Type B pancreatic cell (in vitro differentiated cells): ENCODE measurements at places on chromosomes 5 and 9. TPM values are rescaled to one million over a fixed set of nuclear protein-coding genes. Genes with fewer than 3 reads are reported as not detected.

Gene FAM78A
- total RNA-seq: 0.79 and 1.9 TPM in 2 replicates

Gene IARS1
- 125 and 143 TPM in 2 replicates for total RNA-seq

Gene TNFSF15
- total RNA-seq: 3.3 and 7.3 TPM in 2 replicates

Gene IRX2
- total RNA-seq: 31.4 and 42.2 TPM in 2 replicates

Gene SAXO1
- total RNA-seq: 0.48 TPM in 1 of 2 replicates, not detected in the other

DNA sequence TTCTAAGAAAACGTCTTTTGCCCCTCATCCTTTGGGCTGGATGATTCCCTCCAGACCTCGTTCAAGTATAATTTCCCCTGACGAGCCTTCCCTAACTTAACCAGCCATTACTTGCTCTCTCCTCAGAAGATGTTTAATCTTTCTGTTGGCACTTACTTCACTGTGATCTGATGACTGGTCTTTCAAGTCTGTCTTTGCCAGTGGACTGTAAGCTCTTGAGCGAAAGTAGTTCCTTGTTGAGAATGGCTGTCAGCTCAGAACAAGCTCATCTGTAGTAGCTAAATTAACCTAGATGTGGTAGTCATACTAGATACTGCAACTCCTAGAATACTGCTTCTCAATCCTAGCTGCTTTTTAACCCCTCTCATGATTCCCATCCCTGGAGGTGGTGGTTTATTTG is 125.0 kb downstream of the AOPEP start:
- DNase-seq: no peak
- H3K4me3 ChIP-seq: no peak overlapping the region
- H3K4me1 ChIP-seq: peaks cover 19% of the 10 kb centered on the region
- H3K36me3 ChIP-seq: peaks cover 8% of the 10 kb centered on the region
- H3K27ac ChIP-seq: peak overlapping the region; percentile 59
- no peaks in the 10 kb centered on the region for H3K27me3 ChIP-seq

- H3K27ac ChIP-seq: no peak overlapping the region
- no peaks in the 10 kb centered on the region for H3K4me1 ChIP-seq
- no peak for DNase-seq
- no peak overlapping the region for H3K4me3 ChIP-seq
- H3K36me3 ChIP-seq: peaks cover 26% of the 10 kb centered on the region
Observed at GRCh38 chr9:94068257-94068656, 16.0 kb upstream of the PTPDC1 start.

- H3K4me1 ChIP-seq: no peaks in the 10 kb centered on the region
- H3K36me3 ChIP-seq: no peaks in the 10 kb centered on the region
- H3K27me3 ChIP-seq: no peaks in the 10 kb centered on the region
- no peak overlapping the region for H3K27ac ChIP-seq
- no peak for DNase-seq
- H3K4me3 ChIP-seq: no peak overlapping the region
Observed at GRCh38 chr5:23649594-23649993, 142.2 kb downstream of the PRDM9 start.

DNA sequence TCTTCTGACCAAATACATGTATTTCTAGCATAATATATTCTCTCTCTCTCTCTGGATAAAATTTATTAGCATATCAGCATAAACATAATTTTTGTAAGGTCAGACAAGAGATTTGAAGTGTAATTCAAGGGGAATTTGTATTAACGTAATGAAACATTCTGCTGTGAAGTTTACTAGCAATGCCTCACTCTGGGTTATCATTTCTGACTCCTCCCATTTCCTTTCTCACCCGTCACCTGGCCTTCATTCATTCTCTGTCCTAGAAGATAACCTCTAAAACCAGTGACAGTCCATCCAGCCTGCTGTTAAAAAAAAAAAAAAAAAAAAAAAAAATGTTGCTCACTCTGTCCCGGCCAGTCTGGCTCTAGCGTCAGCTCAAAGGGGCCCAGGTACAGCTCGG is 27.1 kb downstream of the GRAMD2B start:
- no peaks in the 10 kb centered on the region for H3K27me3 ChIP-seq
- peaks cover 19% of the 10 kb centered on the region for H3K4me1 ChIP-seq
- no peak for DNase-seq
- H3K27ac ChIP-seq: peak overlapping the region; percentile 68
- H3K36me3 ChIP-seq: peaks cover 25% of the 10 kb centered on the region

DNA sequence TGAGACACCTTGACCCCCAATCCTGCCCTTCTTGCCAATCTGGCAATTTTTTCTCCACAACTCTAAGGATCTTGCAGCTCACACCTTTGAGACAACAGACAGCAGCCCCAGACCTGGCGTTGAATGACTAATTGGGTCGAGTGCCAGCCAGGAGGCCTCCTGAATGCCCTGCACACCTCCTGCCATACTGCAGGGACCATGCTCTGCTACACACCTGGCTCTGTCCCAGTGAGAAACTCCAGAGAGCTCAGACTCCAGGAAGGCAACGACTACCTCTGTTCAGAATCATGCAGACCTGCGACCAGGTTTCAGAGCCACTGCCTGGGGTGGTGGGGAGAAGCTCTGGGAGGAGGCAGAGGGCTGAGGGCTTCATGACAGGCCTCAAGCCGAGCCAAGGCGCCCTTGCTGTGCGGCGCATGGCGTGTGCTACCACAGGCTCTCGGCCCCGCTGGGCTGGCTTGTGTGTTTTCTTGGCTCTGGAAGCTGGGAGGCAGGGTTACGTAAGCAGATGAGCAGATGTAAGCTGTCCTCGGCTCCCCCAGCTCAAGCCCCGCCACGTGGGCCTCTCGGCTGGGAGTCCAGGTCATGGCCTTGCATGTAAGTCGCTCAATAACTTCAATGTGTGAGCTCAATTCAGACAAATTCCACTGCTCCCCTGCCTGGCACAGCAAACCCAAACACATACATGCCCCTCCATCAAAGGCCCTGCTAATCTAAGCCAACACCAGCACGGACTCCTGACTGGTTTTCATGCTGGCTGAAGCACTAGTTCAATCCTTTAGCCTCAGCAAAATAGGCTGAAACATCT is 27.5 kb downstream of the B4GALT1 start:
- peak overlapping the region; percentile 8 for H3K4me3 ChIP-seq
- H3K36me3 ChIP-seq: peaks cover 15% of the 10 kb centered on the region
- DNase-seq: no peak
- peak overlapping the region; percentile 53 for H3K27ac ChIP-seq

DNA sequence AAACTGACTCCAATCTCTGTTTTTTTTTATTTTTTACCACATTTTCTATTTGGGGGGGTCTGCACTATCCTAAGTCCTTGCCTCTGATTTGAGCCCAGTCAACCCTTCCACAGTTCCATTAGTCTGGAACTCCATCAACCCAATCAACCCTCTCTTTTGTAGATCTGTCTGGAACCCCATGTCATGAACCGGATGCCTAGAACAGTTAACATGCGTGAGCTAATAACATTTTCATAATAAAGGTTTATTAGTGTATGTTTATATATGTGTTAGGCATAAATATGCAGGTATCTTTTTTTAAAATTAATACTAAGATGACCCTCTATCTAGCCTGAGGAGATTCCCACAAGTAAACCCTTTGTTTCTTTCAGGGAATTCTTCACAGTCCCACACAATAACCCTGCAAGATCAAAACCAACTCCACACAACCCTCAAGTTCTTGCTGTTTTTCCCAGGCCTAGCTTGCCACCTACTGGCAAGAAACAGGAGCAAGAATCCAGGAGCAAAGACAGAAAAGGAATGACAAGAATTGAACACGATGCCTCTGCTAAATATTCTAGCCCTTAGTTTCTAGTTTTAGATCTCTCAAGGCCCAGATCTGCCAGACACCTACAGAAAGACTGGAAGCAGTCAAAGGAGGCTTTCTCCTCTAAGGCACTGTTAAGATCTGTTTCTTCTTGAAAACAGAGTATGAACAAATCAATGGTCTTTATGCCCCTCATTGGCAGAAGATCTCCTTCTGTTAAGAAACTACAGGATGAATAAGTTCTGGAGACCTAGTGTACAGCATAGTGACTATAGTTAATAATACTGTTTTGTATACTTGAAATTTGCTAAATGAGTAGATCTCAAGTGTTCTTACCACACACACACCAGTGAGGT is 100.4 kb downstream of the TRIM36 start:
- no peak for DNase-seq
- H3K36me3 ChIP-seq: no peaks in the 10 kb centered on the region
- no peak overlapping the region for H3K4me3 ChIP-seq
- H3K27me3 ChIP-seq: peaks cover 4% of the 10 kb centered on the region

- H3K4me1 ChIP-seq: peaks cover 11% of the 10 kb centered on the region
- DNase-seq: no peak
- H3K4me3 ChIP-seq: no peak overlapping the region
- H3K27me3 ChIP-seq: peaks cover 10% of the 10 kb centered on the region
Observed at GRCh38 chr9:116312221-116312620, 158.6 kb downstream of the PAPPA start.

DNA sequence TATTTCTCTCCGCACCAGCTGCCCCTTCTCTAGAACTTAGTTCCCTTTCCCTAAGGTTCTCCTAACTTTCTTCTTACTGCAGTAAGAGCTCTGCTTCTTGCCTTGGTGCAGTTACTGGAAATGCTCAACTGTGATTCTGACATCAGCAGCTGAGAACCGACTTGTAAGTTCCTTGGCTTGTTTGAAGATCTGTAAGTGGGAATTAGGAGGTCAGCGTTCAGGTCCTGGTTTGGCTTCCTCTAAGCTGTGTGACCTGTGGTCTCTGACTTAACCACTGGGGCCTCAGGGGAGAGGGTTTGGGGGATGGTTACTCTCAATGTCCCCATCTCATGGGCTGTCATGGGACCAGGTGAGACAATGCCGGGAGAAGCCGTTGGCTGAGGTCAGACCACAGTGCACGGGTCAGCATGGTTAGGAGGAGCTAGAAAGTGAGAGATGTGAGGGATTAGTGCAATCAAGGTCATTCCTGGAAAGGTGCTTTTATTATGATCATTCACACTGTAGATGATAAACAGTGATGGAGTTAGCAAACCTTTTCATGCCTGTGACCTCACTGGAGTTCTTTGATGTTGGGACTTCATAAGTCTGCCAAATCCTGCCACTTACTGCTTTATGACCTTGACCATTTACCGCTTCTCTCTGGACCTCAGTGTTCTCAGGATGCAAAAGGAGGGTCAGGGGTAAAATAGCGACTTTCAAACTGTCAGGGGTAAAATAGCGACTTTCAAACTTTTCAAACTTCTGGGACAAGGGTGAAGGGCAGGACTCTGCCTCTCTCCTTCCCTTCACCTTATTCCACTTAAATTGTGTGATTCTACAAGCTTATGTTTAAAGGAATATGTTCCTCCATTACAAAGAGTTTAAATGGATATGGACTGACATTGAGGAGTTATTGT is 7.3 kb downstream of the PAPPA start:
- H3K27ac ChIP-seq: no peak overlapping the region
- peaks cover 5% of the 10 kb centered on the region for H3K36me3 ChIP-seq
- no peak overlapping the region for H3K4me3 ChIP-seq
- no peak for DNase-seq
- peaks cover 23% of the 10 kb centered on the region for H3K4me1 ChIP-seq
- peaks cover 52% of the 10 kb centered on the region for H3K27me3 ChIP-seq

DNA sequence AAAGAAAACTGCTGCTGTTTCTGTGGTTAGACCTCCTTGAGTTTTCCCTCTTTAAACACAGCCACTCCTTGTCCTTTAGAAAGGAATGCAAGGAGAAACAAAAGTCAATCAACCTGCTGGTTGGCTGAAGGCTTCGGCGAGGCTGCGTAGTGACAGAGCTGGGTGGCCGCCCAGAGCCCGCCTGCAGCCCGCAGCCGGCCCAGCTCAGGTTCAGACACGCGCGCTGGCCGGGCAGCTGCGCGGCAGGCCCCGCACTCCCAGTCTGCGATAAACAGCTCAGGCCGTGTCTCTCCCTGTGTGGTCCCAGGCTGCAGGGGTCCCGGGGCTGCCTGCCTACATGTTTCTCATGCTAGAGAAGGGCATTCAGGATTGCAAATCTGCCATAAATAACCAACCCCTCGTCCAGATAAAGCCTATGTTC is 115.4 kb downstream of the HSD17B3 start:
- H3K27me3 ChIP-seq: peaks cover 3% of the 10 kb centered on the region
- peaks cover 4% of the 10 kb centered on the region for H3K36me3 ChIP-seq
- H3K4me1 ChIP-seq: peaks cover 18% of the 10 kb centered on the region
- no peak for DNase-seq

DNA sequence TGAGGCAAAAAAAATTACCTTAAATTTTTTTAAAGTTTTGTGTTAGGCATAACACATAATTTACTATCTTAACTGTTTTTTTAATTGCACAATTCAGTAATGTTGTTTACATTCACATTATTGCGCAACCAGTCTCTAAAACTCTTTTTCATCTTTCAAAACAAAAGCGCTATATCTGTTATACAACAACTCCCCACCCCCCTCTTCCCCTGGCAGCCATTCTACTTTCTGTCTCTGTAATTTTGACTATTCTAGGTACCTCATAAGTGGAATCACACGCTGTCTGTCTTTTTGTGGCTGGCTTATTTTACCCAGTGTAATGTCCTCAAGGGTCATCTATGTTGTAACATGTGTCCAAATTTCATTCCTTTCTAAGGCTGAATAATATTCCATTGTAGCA is 241.5 kb upstream of the DMRT1 start:
- no peak for DNase-seq
- no peak overlapping the region for H3K27ac ChIP-seq
- no peaks in the 10 kb centered on the region for H3K27me3 ChIP-seq
- peaks cover 7% of the 10 kb centered on the region for H3K4me1 ChIP-seq
- peaks cover 17% of the 10 kb centered on the region for H3K36me3 ChIP-seq
- H3K4me3 ChIP-seq: no peak overlapping the region

DNA sequence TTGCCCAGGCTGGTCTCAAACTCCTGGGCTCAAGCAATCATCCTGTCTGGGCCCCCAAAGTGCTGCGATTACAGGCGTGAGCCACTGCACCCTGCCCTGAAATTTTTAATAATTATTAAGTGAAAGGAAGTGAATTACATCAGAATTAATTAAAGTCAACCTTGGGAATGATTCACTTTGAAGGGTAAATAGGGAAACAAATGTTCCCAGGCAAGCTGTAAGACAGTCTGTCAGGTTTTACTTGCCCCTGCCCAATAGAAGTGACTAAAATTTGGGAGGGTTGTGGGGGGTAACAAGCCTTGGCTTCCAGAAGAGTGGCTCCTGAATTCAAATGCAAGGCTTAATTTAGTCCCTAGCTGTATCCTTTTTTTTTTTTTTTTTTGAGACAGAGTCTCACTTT is 1.3 kb upstream of the LIX1 start:
- H3K27ac ChIP-seq: no peak overlapping the region
- no peak for DNase-seq

DNA sequence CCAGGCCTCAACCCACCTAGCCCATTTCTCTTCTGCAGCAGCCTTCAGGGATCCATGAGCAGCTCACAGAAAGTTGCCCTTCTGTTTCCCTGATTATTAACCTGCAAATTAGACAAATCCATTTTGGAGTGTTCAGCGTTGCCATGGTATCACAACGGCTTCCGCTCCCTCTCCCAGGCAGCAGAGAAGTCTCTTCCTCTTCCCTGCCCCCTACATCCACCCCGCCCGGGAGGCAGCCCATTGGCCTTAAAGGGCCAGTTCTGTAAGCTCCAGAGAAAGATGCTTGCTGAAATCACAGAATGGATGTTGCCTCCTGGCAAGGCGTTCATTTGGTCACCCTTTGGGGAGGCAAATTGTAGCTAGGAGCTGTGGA is 47.7 kb upstream of the BOD1 start:
- DNase-seq: no peak
- H3K27me3 ChIP-seq: no peaks in the 10 kb centered on the region
- no peaks in the 10 kb centered on the region for H3K36me3 ChIP-seq
